ENCODE measurements at places on chromosomes 11 and 22.

- DNase-seq, result no peak
These were observed 10.0 kb downstream of the MUC5B start for GRCh38 chr11:1232883-1233321.

DNA sequence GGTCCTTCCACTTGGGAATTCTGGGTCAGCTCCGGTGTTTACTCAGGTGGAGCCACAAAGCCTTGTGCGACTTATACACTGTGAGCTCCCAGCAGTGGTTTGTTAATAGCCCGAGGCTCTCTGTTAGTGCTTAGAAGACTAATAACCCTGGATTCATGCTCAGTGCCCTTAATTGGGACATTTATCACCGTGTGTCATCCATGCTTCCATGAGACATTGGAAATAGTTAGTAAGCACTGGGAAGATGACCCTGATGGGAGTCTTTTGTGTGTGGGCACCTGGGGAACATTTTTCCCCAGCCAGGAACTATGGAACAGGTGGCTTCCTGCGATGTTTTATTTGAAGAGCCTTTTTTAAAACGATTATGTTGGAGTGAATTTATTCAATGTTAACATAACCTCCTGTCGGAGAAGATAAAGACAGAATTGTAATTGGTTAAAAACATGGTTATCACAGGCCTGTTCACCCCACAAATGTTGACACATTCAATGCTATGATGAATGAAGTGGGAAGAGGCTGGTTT is 188.9 kb downstream of the MYO18B start:
- DNase-seq, result no peak

- no peak for DNase-seq
These were observed 8.1 kb upstream of the ANKRD13D start for GRCh38 chr11:67280788-67281551.

- DNase-seq, result no peak
These were observed 24.9 kb downstream of the USH1C start for GRCh38 chr11:17519061-17519885.

DNA sequence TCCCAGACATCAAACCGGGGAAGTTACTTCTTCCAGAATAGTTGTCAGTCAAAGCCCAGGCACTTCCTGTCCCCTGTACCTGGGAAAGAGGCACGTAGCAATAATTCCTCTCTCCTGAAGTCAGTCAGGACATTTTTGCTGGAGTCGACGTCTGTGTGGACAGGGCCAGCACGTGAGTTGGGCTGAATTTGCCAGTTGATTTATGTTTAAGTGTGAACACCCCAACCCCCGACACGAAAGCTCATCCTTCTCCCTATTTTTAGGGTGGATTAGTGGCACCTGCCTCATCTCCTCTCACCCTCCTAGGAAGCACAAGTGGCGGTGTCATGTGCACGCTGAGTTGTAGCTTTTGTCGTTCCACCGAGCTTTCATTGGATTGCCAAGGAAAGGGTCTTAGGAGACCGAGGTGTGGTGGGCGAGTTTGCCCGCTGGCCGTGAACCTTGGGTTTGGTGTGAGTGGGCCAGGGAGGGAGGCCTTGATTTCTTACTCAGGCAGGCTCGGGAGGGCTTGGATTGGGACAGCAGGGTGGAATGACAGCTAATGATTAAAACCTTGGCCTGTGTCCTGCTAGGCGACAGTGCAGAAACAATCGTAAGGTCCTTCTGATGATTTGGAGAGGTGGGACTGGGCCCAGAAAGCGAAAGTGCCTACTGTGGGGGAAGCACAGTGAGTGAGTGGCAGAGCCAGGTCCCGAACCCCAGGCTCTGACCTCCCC is 87.0 kb upstream of the CRYBB3 start:
- DNase-seq, result peak; percentile 20

DNA sequence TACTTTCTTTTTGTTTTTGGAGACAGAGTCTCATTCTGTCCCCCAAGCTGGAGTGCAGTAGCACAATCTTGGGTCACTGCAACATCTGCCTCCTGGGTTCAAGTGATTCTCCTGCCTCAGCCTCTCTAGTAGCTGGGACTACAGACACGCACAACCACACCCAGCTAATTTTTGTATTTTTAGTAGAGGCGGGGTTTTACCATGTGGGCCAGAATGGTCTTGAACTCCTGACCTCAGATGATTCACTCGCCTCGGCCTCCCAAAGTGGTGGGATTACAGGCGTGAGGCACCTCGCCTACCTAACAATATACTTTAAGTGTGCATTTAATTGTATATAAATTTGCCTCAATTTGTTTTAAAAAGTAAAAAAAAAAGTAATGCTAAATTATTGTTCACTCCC is 38.4 kb downstream of the GRK3 start:
- DNase-seq, result no peak

DNA sequence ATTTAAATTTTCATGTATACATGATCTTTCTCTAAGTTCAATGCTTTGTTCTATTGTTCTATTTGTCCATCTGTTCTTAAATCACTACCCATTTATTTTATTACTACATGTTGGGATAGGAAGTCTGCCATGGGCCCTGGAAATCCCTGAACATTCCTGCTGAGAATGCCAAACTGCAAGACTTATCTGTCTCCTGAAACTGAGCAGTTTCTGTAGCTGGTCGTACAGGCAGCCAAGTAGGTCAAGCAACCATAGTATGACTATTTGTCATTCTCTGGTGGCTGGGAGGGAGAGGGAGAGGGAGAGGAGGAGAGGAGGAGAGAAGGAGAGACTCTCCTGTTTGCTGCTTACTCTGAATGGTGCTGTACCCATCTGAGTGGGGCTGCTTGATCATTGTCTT is 82.8 kb upstream of the SNX19 start:
- peak; percentile 64 for DNase-seq

GRCh38 chr11:46930089-46930488 is 6.5 kb upstream of the CSTPP1 start:
- peak; percentile 32 for DNase-seq

GRCh38 chr22:44023404-44024287 is 456 bp upstream of the PARVB start:
- peak; percentile 51 for DNase-seq

DNA sequence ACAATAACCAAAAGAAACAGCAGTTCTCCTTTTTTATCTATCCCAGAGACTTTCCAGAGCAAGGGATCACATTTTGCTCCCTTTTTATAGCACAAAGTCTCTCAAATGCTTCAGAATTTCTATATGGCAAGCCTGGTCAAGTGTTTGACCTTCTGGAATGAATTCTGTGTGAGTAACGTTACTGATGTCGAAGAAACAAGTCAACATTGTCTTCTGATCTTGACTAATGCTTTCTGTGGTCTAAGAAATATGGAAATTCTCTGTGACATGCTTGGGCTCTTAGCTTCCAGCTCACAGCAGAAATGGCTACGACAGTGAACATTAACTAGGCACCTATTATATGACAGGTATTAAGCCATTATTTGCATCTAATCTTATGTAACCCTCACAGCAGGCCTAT is 411.7 kb downstream of the CADM1 start:
- DNase-seq, result no peak

DNA sequence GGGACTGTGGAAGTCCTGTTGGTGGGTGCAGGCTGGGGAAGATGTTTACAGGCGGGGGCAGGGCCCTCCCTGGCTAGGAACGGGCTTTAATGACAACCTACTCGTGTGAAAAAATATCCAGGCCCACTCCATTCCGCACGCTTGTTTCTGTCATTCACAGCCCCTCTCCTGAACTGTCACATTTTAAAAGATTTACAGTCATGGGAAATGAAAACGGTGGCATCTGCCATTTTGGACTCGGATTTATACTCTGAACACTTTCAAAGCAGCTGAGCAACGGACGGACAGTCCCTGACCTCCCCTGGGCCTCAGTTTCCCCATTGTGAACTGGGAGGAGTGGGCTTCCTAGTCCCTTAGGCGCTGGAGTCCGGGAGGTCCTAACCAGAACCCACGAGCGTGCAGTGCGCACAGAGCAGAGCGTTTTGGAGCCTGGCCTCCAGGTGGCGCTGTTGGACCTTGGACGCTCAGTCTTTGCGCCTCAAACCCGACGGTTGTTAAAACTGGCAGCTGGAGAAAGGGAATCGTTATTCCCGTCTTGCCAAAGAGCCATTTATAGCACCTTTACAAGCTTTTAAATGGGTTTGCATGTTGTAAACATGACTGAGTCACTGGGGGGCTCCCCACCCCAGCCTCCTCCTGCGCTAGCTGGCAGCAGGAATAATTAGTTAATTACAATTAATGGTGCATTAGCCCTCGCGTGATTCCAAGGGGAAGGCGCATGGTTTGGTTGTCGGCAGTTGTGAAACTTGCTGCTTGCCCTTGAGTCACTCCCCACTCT is 75.3 kb downstream of the FBLN1 start:
- peak; percentile 71 for DNase-seq

- DNase-seq, result no peak
These were observed 3.8 kb downstream of the AIP start for GRCh38 chr11:67486481-67487195.

DNA sequence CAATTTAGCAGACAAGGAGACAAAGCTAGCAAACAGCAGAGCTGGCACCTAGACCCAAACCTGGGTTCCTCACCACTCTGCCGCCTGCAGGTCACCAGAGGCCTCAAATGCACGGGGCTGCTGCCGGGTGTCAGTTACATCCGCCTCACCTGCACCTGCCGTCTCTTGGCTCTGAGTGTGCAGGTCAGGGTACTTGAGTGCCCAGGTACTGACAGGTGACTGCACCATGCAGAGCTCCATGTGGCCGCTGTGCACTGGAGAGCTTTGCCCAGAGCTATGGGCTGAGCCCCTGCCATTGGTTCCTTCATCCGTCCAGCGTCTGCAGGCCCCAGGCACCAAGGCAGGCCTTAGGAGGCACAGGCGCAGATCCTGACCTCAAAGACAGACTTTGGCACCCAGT is 35.0 kb downstream of the PDGFB start:
- no peak for DNase-seq

DNA sequence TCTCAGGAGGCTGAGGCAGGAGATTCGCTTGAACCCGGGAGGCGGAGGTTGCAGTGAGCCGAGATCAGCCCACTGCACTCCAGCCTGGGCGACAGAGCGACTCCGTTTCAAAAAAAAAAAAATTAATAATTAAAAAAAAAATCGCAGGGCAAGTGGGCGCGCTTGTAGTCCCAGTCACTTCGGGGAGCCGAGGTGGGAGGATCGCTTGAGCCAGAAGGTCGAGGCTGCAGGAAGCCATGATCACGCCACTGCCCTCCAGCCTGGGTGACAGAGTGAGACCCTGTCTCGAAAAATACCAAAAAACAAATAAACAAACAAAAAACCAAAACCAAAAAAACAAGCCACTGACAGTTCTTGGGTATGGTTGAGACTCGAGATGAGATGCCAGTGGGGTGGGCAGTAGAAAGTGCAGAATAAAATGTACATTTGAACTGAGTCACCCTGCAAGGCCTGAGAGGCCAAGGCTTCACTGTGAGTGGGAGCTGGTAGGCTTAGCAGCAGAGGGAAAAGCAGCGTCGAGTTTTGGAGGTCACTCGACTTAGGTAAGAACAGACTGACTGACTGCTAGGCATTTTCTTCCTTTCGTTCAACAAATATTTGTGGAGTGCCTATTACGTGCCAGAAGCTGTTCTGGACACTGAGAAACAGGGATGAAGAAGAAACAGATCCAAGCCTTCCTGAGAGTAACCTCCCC is 635 bp upstream of the LDHA start:
- no peak for DNase-seq

DNA sequence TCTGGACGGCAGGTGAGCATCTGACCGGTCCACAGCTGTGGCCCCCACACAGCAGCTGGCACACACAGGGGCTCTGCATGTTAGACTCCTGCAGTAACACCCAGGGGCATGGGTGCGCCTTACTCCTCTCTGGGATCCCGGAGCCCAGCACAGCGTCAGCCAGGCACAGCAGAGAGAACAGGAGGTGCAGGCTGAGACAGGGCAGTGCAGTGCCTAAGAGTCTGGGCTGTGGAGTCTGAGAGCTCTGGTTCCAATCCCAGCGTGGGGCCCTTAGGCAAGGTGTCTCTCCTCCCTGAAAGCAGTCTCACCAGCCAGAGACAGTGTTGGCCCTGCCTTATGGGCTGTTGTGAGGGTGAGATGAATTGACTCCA is 2.3 kb downstream of the NUDT8 start:
- no peak for DNase-seq

- DNase-seq, result peak; percentile 76
These were observed 699 bp upstream of the SDF2L1 start for GRCh38 chr22:21641417-21641788.

GRCh38 chr11:95256321-95256779 is 25.3 kb upstream of the SESN3 start:
- no peak for DNase-seq

DNA sequence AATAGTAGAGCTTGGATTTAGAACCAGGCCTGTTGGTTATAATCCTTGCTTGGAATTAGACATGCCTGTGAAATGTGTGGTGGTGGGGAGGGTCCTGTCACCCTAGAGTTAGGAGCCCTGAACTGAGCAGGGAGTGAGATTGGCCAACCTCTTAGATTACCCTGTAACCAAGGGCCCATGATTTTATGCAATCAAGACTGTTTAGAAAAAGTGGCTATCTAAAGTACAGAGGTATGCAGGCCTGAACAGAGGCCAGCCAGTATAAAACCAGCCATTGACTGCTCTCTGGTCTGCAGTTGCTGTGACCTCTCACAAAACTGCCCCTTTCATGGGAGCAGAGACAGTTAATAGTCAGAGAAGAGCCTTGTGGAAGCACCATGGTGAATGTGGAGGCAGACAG is 36.2 kb downstream of the SERPINH1 start:
- DNase-seq, result no peak

GRCh38 chr22:42300259-42301076 is 30.0 kb upstream of the TCF20 start:
- DNase-seq, result no peak

- DNase-seq, result no peak
These were observed 25.4 kb downstream of the CNTF start for GRCh38 chr11:58647866-58648265.

- DNase-seq, result no peak
These were observed 15.0 kb upstream of the OR8B8 start for GRCh38 chr11:124460459-124460858.

DNA sequence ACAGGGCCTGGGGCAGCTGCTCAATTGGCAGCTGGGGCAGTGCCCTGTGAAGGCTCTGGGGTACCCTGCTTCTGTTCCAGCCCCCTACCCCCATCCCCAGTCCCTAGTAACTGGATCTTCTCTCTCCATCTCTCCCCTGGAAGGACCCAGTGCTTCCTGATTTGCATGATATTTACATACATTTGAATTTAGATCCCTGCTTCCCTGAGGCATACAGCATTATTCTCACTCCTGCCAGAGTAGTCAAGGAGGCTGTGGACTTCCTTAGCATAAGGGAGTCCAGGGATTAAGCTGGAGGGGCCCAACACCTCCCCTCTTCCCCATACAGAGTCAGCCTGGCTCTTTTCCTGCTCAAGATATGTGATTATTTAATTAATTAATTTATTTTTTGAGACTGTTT is 24.7 kb downstream of the TEF start:
- DNase-seq, result no peak
